Activated naive CD8-positive, alpha-beta T cell treated with anti-CD3 and anti-CD28 coated beads, Interleukin-2, amount 10 ng/mL, durations not matched to agents 7 days and 5 days (primary cell): ENCODE measurements at places on chromosomes 5 and 9.

- no peak for DNase-seq
These were observed 366.8 kb downstream of the CYLC2 start for GRCh38 chr9:103361906-103362305.

DNA sequence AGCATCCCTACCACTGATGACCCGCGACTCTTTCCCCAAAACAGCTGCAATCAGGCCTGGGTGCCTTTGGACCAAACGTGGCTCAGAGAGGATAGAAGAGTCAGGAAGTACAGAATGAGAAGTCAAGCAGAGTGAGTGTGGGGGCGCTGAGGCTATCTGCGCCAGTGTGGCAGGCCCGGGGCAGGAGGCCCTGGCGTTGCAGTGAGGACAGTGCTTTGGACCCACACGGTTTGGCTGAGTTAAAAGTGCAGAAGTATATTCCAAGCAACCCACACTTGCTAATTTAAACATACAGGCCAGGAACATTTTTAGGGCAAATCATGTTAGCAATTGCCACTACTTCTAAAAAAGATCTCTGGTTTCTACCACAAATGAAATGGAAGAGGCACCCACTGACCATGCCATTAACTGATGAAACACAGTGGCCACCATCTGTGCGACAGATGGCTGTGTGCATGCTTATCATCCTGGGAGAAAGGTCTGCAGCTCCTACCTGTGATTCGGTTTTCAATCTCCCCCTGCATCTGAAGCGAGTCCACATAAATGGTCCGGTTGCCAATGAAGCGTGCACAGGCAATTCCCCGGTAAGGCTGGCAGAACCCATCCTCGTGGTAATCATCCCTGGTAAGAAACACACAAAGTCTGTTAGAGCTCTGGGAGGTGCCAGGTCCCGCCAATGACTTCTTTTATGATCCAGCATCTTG, 213.0 kb downstream of the ROR2 start:
- no peak for DNase-seq

DNA sequence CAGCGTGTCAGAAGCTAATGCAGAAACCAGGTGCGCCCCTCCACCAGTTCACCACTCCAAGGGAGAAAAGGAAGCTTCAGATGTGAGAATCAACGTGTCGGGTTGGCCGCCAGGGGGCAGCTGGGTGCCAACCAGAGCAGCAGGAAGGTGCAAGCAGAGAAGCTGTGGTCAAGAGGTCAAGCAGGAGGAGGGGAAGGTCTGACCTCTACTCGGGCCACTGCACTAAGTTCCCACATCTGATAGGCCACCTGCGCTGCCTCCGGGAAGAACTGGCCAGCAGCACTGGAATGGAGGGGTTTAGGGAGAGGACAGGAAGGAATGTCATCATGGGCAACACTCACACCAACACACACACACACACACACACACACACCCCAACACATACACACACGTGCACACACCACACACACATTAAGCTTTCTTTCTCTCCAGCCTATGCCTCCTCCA, 31.4 kb downstream of the ANXA6 start:
- peak; percentile 76 for DNase-seq

DNA sequence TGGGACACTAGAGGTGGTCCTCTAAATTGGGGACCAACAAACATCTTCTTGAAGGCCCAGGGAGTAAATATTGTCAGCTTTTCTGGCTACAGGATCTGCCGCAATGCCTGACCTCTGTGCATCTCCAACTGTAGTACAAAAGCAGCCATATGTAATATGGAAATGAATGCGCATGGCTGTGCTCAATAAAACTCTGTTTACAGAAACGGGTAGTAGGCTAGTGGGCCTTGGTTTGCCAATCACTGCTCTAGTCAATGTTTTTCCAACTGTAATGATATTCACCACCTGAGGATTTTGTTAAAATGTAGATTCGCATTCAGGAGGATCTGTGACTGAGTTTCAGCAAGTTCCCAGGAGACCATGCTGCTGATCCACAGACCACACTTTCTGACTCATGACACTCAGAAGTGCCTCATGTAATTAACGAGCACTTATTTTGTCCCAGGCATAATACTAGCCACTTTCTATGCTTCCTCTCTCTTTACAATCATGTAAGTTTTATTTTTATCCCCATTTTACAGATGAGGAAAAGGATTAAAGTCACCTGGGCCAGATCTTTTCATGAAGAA, 96.9 kb downstream of the MED27 start:
- DNase-seq = no peak

DNA sequence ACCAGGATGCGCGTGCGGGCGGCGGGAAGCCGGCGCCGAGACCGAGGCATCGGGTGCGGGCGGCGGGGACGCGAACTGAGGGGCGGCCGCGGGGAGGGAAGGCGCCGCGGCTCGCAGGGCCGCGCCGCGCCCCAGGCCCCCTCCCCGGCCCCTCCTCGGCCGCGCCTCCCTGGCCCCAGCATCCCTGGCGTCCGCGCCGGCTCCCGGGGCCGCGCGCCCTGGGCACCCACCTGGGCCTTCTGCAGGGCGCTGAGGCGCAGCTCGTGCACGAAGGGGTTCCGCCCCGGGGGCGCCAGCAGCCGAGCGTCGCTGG, 324 bp downstream of the LPCAT1 start:
- no peak for DNase-seq

GRCh38 chr9:26112724-26113123, 434.5 kb upstream of the TUSC1 start:
- DNase-seq = no peak

DNA sequence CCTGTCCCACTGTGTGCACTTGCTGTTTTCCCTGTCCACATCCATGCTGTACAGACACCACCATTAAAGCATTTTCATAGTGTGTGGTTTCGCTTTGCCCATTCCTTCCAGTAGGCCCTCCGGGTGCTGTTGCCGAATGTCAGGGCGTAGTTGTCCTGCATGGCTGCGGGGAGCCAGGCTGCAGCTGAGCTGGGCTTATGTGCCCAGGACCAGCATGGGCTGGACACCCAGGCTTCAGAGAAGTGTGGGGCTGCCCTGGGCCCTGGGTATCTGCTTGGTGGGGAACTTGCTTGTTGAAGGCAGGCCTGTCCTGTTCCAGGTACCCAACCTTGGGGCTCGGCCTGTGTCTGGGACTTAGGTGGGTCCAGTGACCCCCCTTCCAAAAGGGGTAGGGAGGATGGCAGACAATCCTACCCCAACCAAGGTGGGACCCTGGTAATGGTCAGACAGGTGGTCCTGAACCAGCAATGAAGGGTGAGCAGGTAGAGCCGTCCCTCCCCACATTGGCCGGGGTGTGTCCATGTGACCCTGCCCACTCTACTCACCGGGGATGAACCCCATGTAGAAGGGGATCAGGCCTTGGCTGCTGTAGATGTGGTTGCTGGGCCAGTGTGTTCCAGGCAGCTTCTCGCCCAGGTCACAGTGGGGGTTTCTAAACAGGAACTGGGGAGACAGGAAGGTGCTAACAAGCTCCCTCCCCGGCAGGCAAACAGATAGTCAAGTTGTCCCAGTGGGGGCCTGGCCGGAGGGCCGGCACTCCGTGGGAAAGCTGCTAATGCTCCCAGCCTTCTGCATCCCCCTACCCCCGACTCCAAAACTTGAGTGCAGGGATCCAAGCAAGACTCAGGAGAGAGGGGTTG, 2.8 kb downstream of the TUBB4B start:
- DNase-seq = no peak

DNA sequence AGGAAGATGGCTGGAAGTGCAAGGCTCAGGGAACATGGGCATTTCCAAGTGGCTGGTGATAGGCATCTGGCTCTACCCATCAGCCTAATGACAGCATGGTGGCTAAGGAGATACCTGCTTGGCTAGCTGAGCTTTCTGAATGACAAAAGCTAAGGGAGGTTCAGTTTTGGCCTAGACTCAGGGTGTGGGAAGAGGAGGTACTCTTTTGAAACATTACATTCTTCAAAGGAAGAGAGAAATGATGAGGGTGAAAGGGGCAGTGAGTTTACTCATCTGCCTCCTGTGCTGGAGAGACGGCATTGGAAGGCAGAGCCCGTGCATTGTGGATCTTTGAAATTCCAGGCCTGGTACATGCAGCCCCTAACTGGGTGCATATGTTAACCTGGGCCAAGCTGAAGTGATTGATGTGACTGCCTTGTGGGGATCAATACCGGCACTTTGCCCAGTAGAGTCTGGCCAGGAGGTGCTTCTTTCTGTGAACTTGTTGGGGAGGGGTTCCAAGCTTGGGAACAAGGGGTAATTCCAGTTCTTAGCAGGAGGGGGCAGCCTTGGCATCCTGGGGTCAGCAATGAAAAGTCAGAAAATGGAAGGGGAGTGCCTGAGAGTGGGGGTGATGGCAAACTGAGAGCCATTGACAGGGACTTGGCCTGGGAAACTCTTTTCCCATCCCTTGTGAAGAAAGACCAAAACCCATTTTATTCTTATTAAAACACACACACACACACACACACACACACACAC, 108.6 kb downstream of the ACER2 start:
- DNase-seq = no peak

GRCh38 chr9:34578241-34579103, 11.1 kb downstream of the CNTFR start:
- DNase-seq = no peak

DNA sequence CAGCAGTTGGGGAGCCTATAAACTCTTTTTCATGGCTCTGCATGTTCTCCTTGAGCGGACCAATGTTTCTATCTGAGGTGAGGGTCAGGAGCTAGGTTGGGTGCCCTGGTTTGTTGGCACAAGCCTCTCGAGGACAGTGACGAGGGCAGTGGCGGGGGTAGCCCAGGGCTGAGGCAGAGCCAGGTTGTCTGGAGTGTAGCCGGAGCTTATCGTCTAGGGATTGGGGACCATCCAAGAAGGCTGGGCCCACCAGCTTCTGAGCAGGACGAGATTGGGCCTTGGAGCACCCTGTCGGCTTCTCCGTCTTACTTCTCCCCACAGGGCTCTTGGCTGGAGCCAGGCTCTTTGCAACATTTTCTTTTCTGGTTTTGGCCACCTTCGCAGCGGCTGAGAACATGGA, 13.2 kb upstream of the CCL21 start:
- no peak for DNase-seq

GRCh38 chr5:124888050-124888506, 141.6 kb upstream of the ZNF608 start:
- DNase-seq = no peak

DNA sequence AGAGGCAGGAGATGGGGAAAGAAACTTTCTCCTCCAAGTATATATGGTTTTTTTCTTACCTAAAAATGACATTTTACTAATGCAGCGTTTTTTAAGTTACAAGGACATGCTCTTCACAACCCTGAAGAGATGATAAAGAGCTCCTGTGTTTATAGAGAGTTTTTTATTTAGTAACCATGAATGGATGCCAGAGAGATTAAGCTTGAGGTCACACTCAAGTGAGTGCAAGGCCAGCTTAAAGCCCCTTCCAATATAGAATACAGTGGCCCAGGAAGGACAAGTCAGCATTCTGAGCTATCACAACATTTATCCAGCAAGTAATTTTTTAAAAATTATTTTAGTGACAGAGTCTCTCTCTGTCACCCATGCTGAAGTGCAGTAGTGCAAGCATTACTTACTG, 6.7 kb upstream of the HAVCR2 start:
- no peak for DNase-seq

DNA sequence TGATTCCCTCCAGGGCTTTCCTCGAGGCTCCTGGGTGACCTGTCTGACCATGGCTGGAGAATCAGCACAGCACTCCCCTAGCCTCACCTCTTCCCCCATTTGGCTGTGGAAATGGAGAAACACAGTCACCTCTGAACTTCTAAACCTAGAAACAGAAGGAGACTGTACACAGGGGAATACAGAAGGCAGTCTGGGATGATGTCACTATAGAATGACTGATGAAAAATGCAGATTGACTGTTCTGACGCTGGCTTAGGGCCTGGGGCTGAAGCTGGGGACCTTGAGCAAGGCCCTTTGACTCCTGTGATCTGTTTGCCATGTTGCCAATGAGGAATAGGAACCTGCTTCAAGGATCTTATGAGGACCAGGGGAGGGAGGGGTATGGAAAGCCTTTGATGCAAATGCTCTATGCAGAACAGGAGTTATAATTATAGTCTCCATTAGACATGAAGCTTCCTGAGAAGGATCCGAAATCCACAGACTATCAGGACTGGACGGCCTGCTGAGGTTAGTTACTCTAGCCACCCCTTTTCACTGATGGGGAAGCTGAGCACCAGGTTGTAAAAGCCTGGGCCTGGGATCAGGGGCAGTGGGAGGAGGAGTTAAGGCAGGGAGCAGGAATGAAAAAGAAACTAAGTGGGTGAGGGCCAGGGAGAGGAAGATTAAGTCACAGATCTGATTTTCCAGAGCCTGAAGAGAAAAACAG, 24.4 kb upstream of the ANXA6 start:
- DNase-seq = no peak

DNA sequence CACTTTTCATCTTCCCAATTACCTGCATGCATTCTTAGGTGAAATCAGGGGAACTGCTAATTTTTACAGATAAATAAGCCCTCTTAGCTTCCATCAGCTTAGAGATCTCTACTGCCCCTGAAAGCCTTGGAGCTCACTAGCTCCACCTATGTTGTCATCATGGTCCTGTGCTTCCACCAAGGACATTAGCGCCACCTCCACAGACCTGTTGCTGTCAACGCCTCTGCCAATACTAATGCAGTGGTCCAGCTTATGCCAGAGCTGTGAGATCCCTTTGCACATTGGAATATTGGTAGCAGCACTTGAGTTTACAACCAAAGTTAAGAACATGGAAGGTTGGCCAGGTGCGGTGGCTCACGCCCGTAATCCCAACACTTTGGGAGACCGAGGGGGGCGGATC, 7.7 kb upstream of the SHISAL2B start:
- no peak for DNase-seq

DNA sequence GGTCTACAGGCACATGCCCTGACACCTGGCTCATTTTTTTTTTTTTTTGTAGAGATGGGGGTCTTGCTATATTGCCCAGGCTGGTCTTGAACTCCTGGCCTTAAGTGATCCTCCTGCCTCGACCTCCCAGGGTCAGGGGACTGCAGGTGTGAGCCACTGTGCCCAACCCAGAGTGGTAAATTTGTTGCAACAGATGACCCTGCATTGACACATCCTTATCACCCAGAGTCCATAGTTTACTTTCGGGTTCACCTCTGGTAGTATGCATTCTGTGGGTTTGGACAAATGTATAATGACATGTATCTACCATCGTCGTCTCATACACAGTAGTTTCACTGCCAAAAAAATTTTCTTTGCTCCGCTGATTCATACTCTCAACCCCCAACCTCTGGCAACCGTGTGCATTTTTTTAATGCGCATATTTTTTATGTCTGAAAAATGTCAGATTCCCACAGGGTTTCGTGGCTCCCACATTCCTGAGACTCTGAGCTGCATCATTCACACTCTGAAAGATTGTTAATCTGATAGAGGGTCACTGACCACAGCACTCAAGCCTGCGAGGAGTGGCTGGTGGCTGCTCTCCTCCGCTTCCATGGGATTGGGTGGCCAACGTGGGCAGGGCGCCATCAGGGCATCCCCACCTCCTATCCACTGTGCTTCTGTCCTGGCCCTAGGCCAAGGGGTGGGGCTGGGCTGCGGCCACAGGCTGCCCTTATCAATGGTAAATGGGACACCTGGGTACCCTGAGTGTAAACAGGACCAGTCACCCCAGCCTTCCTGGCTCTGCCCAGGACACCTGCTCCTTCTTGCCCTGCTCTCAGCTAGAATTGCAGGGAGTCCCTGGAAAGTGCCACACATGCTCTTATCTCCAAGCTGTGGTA, 9.6 kb downstream of the NDST1 start:
- DNase-seq = no peak
